ENCODE measurements at places on chromosomes 1 and 21.

DNA sequence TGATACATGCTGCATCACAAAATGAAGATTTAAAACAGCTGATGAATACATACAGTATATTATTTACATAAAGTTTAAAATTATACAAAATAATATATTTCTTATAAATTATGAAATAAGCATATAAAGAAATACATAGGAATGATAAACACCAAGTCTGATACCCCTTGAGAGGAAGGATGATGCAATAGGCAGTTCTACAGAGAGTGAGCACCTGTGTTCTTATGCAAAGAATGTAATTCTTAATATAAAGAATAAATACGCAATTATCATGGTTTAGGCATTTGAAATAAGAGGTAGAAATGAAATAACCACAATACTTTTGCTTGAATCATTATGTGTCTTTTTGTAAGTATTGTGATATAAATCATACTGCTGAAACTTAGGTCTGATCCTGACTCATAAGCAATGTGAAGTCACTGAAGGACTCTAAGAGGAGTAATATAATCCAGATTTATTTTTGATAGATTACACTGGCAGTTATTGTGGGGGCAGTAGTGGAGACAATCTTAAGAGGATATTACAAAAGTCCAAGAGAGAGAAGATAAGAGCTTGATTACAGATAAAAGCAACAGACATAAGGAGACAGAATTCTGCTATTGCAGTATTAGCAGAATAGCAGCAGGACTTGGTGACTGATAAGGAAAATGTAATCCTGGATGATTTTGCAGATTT lies 39.0 kb downstream of the TTLL7 start:
- no peak for ATAC-seq

- ATAC-seq: no peak
These were observed 4.7 kb downstream of the CPLANE2 start for GRCh38 chr1:16232316-16232710.

DNA sequence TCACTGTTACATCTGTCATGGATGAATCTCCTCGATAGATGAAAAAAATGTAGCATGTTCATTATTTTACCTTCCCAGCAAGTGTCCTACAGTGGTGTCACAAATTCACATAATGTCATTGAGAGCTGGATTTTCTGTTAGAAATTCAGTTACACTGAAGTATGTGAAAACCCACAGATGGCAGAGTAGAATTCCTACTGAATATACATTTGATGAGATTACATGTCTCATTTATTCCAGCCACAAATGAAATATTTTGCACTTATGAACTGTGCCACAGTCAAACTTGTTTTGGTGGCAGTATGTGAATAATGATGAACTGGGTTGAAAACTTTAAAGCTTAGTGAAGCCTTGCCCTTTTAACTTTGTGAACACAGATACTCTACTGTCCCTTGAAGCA lies 301.9 kb upstream of the DPYD start:
- ATAC-seq: no peak

- ATAC-seq: peak; percentile 22
These were observed 61.4 kb downstream of the SCCPDH start for GRCh38 chr1:246785494-246786111.

GRCh38 chr1:143611159-143611558 lies 360.6 kb downstream of the FAM72C start:
- no peak for ATAC-seq

DNA sequence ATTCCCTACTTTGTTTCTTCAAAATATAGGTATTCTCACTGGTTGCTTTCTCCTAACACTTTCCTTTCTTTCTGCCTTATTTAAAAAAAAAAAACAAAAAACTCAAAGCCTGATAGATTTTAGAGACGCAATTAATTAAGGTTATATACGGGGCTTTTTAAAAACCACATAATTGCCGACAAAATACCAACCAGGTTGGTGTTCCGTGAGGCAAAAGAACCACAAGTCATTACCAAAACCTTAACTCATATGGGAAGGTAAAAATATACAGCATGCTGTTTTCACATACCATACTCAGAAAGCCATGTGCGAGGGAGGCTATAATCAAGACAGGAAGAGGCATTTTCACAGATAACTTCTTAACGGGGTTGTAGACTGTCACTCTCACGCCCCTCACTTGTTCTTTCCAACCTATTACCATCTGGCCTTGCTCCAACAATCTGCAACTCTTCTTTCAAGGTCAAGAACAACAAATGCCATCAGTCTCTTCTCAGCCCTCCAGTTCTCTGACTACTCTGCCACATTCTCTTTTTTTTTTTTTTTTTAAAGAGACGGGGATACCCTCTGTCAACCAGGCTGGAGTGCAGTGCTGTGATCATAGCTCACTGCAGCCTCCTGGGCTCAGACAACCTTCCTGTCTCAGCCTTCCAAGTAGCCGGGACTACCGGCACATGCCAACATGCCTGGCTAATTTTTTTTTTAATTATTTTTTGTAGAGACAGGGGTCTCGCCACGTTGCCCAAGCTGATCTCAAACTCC lies 102.6 kb downstream of the APP start:
- no peak for ATAC-seq

DNA sequence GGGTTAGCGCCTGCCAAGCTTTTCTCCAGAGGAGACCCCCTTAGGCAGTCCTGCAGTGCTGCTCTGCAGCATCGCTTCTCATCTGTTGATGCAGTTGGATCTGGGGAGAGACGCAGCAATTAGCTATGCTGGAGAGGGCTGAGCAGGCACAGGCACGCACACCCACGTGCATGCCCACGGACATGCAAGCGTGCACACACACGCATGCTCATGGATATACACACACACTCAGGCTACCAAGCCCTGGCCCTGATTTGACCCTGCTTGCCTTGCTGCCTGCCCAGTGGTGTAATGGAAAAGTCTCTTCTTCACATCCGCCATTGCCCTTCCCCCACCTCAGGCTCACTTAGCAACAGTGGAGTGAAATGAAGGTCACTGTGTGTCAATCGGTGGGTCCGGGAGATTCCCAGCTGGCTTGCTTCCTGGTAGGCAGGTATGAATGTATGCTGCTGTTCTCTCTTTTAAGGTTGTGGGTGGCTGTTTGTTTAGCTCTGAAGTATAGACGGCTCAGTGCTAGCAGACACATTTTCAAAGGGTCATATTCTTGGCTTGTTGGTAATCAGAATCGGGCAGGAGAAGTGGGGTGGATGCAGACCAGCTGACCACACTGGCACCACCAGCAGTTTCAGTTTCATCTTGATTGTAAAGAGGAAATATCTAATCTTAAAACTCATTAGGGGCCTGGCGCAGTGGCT lies 9.5 kb downstream of the ATP1B1 start:
- peak; percentile 93 for ATAC-seq

DNA sequence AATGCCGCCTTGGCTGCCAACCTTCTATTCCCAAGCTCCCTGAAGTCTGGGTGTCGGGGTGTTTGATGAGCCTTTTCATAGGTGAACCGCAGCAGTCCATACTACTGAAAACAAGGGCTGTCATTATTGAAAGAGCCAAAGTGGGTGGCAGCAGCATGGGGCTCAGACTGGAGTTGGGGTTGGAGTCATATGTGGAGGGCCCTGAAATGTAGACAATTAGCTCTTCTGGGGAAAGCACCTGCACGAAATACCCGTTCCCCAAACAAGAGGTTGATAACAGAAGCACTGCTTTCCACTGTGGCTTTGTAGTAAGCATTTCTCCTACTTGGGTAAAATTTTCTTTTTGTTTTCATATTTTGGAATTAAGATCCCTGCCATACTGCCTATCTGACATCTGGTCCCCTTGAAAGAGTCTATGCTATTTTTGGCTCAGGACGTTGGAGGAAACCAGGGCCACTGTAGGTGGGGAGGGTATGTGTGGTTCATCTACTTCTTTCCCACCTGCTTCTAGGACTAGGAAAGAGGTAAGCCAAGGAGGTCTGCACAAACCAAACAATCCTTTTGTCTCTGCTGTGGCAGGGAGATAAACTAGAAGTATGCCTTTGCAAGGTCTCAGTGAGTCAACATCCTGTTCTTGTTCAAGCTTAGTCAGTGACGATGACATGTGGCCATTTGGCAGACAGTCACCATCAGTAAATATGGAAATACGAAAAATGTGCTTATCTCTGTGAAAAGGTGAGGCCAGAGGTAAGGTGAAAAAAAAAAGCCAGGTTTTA lies 197.0 kb upstream of the UBE2U start:
- ATAC-seq: peak; percentile 81

DNA sequence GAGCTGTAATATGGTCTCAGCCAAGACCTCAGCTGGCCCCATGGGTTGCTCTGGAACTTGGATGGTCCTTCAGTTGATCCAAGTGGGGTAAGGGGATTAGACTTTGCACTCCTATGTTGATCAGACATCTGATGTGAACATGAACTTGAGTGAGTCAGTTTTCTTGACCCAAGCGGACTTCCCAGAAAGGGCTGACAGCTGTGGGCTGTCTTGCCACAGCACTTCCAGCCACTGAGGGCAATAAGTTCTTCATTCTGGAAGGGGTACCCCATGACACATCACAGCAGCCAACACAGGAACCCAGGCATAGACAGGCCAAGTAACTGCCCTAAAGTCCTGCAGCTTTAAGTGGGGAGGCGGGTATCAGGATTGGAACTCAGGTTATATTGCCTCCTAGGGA lies 93.9 kb upstream of the USP24 start:
- no peak for ATAC-seq

GRCh38 chr1:19465123-19465522 lies 20.2 kb downstream of the CAPZB start:
- ATAC-seq: no peak

DNA sequence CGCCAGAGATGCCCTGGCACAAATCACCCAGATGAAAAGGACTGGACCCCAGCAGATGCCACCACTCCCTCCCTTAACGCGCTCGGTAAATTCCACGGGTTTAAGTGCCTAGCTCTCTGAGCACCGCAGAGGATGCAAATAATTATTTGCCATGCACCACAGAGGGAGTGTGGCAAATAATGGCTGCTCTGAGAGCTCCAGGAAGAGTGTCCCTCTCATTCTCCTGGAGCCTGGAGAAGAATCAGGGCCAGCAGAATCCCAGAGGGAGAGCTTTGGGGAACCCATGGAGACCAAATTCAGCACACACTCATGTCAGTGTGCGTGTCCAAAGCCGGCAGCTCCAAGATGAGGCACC lies 667 bp downstream of the HHIPL2 start:
- no peak for ATAC-seq

GRCh38 chr1:4170548-4171340 lies 270.7 kb upstream of the C1orf174 start:
- ATAC-seq: no peak

DNA sequence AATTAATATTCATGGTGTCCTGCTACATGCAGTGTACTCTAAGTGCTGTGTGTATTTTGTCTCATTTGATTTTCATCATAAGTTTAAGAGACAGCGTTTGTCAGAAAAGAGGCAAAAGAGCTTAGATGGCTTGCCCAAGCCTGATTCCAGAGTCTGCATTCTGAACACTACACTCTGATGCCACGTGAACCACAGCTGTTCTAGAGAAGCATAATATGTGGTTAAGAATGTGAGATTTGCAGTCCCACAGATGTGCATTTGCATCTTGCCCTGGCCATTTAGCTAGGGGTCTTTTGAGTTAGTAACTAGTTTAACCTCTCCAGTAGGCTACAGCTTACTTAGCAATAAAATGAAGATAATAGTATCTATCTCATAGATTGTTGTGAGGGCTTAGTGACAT lies 9.2 kb upstream of the GADD45A start:
- no peak for ATAC-seq

GRCh38 chr1:53413175-53414001 lies 45.8 kb upstream of the DMRTB1 start:
- peak; percentile 40 for ATAC-seq

DNA sequence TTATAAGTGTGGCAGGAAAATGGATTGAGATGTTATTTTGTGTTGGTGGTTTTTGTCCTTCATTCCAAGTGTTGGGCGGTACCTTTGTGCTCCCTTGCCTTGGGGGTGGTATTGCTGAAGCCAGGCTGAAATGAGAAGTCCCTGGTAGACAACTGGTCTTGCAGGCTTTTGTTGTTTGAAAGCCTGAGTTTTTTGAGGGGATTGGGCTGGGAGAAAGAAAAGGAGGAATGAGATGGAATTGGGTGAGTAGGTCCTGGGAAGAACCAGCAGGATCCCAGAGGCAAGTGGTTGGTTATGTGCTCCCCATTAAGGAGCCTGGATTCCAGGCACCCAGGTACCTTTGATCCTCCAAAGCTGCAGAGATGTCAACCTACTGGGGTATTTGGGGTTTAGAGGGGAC lies 93.7 kb upstream of the SLC2A1 start:
- ATAC-seq: no peak

DNA sequence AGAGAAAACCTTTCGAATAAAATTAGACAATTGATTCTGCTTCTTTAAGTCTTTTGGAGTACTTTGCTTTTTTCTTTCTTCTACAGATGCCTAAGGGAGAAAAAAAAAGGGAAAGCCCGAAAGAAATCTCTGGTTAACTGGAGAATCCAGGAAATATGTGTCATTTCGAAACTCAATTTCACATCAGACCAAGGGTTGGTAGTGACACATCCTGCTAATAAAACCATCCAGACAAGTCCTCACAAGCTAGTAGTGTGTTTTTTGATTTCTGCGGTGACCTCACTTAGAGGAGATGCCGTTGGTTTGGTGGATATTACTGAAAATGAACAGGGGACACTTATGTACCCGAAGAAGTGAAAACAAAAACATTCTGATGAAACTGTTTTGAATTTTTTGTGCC lies 726.5 kb upstream of the ADAMTS5 start:
- peak; percentile 85 for ATAC-seq

- peak; percentile 46 for ATAC-seq
These were observed 30.8 kb upstream of the ABCG1 start for GRCh38 chr21:42187976-42188653.

GRCh38 chr1:39926343-39926793 lies 24.7 kb upstream of the MYCL start:
- peak; percentile 47 for ATAC-seq

GRCh38 chr1:34906756-34907155 lies 22.7 kb downstream of the DLGAP3 start:
- ATAC-seq: no peak

DNA sequence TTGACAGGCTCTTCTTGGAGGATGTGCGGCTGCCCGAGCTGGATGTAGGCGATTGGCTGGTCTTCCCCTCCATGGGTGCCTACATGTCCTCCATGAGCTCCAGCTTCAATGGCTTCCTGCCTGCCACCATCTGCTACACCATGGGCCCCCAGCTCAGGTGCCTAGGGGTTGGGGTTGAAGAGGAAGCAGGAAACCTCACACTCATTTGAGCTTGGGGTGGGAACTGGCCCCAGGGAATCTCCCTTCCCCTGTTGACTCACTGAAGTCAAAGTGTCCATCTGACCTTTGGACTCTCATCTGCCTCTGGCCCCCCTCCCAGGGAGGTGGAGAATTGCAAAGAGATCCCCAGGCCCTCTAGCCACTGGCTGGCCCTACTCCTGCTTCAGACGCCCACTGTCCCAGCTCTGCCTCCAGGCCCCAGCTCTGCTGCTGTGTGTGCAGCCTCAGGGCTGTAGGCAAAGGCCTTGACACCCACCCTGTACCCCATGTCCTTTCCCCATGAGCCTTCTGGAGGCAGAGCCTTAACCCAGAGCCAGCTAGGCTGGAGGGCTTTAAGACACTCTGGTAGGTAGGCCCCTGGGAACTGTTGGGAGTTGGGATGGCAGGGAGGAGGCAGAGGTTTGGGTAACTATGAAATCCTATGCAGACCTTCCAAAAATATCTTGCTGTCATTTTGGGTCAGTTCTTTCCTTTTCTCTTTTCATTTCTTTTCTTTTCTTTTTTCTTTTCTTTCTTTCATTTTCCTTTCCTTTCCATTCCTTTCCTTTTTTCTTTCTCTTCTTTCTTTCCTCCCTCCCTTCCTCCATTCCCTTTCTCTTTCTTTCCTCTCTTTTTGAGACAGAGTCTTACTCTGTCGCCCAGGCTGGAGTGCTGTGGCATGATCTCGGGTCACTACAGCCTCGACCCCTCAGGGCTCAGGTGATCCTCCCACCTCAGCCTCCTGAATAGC lies 66.9 kb upstream of the TINAGL1 start:
- ATAC-seq: no peak

GRCh38 chr1:2074396-2074795 lies 24.2 kb downstream of the PRKCZ start:
- ATAC-seq: no peak

Measured in esophagus mucosa (tissue), 1 donor.